ENCODE measurements at places on chromosomes 13 and 19.
A peak's percentile ranks its signal among the peaks of the same experiment; 100 is the strongest.

DNA sequence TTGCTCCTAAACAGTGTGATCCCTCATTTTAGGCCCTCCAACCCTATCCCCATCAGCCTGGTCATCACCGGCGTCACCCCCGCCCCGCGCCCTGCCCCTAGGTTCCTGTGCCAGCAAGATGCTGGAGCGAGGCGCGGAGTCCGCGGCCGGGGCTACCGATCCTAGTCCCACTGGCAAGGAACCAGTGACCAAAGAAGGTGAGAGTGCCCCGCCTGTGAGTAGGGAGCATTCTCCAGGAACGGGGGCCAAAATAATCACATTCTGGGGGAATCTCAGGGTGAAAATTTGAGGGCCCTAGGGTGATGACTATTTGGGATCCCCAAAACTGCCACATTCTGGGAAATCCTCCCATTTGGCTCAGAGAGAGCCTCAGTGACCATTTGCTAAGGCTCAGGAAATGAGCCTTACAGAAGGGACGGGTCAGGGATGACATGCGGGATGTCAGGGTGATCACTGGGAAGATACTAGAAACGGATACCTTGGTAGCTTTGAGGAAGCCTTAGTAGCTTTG lies 1.4 kb downstream of the ZNF575 start:
- no peak for DNase-seq

DNA sequence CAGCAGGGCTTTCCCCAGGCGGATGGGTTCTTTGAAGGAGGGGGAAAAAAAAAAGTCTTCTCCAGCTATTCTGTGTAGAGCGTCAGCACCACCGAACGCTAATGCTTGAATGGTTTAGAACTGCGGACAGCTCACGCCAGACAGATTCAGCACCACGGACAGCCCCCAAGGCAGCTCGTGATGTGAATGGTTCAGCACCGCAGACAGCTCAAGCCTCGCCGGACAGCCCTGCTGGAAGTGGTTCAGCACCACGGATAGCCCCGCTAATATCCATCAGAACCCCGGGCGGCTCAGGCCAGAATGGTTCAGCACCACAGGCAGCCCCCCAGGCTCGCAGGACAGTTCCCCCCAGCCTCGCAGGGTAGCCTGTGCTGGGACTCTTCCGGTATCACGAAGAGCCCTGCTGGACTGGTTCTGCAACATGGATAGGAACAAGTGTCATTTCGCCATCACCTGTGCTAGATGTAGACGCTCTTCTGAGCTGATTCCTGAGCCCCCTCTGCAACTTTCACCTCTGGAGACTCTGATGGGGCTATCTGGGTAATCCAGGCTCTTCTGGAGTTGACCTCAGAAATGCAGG lies 4.9 kb upstream of the SMIM17 start:
- peak; percentile 19 for DNase-seq

- no peak for DNase-seq
Observed at GRCh38 chr19:50573741-50574461, 5.7 kb upstream of the LRRC4B start.

- DNase-seq = no peak
Observed at GRCh38 chr13:99033814-99034213, 56.0 kb upstream of the DOCK9 start.

DNA sequence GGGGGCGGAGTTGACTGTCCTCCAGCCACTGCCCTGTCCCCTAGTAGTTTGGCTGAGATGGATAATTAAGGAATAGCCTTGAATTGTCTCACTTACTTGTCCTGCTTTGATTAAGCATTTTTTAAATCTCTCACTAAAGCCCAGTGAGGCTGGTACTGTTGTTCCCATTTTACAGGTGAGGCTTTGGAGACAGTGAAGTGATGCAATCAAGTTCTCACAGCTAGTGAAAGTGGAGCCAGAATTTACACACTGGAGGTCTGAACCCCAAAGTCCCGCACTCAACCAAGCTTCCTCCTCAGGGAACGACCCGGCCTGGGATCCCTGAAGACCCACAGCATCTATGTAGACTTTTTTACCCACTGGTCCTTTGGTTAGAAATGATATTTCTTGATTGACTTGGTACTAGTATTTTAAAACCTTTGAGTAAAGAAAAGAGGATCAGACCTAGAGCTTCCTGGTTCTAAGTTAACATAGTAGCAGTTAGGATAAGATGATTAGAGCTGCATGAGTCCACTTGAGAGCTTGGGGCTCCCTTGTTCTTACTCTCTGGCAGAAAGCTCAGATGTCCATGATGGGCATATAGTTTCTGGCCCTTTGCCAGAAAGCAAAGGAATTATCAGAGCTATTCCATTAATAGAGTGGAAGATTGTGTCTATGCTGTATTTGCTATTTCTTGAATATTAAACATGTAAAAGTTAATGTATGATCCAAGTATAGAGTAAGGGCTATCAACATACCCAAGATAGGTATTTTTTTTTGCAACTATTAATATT lies 154.3 kb downstream of the LMO7 start:
- no peak for DNase-seq

DNA sequence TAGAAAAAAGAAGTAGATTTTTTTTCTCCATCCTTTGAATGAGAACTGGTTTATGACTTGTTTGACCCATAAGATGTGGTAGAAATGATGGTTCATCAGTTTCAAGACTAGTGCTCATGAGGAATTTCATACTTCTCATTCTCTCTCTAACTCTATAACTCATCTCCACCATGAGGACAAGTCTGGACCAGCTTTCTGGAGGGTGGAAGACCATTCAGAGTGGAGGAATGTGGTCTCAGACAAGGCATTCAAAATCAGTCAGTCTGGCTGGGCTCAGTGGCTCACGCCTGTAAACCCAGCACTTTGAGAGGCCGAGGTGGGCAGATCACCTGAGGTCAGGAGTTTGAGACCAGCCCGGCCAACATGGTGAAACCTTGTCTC lies 3.5 kb upstream of the EID2 start:
- DNase-seq = no peak

- no peak for DNase-seq
Observed at GRCh38 chr13:107582171-107582570, 633.2 kb downstream of the LIG4 start.

GRCh38 chr13:44223770-44224444 lies 149.7 kb upstream of the SERP2 start:
- DNase-seq = no peak

DNA sequence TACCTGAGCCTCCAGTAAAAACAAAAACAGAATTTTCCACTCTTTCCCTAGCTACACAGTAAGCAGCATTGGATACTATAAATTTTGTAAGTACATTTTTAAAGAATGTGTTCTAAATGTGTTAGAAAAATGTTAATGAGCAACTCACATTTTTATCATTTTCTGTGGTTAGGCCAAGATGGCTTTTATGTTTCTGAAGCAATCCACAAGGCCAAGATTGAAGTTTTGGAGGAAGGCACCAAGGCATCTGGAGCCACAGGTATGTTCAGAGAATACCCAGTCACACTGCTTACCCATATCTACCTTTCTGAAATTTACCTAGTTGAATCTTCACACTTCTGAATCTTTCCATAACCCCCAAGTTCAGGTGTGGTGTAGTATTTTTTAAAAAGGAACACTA lies 21.6 kb downstream of the SERPINE3 start:
- DNase-seq = no peak

DNA sequence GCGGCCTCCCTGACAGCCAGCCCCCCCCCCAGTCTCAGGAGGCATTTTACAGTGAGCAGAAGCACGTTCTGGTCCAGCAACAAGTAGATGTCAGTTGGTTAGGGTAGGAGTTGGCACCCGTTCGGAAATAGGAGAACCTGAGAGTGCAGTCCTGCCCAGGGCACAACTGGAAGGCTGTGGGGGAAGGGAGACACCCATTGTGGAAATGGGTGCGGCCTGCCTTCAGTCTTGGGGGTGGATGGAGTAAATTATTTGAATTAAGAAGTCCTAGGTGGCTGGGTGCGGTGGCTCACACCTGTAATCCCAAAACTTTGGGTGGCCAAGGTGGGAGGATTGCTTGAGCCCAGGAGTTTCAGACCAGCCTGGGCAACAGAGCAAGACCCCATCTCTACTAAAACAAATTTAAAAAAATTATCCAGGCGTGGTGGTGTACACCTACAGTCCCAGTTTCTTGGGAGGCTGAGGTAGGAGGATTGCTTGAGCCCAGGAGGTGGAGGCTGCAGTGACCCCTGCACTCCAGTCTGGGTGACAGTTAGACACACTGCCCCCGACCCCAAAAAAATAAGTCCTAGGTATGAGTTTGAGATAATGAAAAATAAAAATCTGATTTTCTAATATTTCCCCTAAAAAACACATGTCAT lies 1.2 kb downstream of the CIRBP start:
- DNase-seq = no peak

DNA sequence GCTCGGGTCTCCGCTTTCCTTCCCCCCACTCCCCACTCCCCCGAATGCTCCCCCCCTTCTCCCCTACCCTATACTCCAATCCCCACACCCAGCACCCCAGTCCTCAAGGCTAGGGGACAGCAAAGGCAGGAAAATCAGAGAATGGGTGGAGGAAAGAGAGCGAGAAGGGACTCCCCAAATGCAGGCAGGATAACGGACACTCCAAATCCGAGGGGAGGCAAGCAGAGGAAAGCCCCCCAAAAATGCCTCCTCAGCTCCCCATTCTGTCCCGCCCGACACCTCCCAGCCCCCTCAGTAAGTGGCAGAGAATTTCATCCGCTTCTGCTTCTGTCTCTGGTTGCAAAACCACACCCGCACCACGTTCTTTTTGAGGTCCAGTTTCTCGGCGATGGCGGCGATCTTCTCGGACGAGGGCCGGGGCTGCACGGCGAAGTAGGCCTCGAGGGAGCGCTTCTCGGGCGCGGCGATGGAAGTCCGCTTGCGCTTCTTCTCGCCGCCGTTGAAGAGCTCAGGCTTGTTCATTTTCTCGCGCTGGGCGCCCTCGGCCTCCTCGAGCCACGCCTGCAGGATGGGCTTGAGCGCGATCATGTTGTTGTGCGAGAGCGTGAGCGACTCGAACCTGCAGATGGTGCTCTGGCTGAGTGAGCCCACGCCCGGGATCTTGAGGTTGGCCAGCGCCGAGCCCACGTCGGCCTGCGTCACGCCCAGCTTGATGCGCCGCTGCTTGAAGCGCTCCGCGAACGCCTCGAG lies 2.1 kb downstream of the POU4F1 start:
- no peak for DNase-seq

GRCh38 chr19:7535998-7536695 lies 630 bp downstream of the PNPLA6 start:
- DNase-seq = no peak

GRCh38 chr19:2475018-2475701 lies 767 bp upstream of the GADD45B start:
- peak; percentile 67 for DNase-seq

DNA sequence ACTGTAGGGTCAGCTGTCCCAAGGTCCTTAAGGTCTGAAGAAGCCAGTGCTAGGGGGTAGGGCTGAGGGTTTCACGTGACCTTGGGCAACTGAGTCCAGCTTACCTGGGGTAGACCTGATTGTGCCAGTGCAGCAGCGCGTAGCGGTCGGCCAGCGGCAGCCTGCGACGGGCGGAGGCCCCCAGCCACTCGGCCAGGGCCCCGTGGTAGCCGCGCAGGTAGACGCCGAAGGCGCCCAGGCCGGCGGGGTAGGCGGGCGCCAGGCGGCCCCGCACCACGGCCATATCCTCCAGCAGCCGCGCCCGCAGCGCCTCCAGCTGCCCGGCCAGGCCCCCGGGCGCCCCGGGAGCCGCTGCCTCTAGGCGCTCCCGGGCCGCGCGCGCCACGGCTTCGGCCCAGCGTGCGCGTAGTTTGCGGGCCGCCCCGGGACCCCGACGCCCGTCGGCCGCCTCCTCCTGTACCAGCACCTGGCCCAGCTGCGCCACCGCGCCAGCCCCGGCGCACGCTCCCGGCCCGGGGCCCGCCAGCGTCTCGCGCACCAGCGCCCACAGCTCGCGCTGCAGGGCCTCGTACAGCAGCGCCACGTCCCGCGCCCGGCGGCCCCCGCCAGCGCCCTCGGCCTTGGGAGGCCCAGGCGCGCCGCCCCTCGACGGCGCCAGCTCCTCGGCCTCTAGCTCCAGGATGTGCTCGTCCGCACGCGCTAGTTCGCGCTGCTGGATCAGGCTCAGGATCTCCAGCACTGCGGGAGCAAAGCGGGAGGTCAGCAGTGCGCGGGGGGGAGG lies 10.9 kb downstream of the EXOC3L2 start:
- DNase-seq = no peak

Measured in stimulated activated CD4-positive, alpha-beta T cell treated with anti-CD3 and anti-CD28 coated beads, TNF-alpha, amount 100 ng/mL, for 48 hours (primary cell).